ENCODE measurements at places on chromosomes 6 and 20. TPM values are rescaled to one million over a fixed set of nuclear protein-coding genes. Genes with fewer than 3 reads are reported as not detected.

PI3 gene
- total RNA-seq = not detected

MAP3K5 gene
- total RNA-seq = 35.6 TPM

ESR1 gene
- total RNA-seq = 2.1 TPM

C20orf204 gene
- 1.9 TPM for total RNA-seq

PTK6 gene
- 0.90 TPM for total RNA-seq

DYNLT1 gene
- 51.0 TPM for total RNA-seq

MAP1LC3A gene
- total RNA-seq = 62.4 TPM

ZSCAN23 gene
- 2.2 TPM for total RNA-seq

THBS2 gene
- total RNA-seq = 58.4 TPM

GATA5 gene
- total RNA-seq = not detected

DNA sequence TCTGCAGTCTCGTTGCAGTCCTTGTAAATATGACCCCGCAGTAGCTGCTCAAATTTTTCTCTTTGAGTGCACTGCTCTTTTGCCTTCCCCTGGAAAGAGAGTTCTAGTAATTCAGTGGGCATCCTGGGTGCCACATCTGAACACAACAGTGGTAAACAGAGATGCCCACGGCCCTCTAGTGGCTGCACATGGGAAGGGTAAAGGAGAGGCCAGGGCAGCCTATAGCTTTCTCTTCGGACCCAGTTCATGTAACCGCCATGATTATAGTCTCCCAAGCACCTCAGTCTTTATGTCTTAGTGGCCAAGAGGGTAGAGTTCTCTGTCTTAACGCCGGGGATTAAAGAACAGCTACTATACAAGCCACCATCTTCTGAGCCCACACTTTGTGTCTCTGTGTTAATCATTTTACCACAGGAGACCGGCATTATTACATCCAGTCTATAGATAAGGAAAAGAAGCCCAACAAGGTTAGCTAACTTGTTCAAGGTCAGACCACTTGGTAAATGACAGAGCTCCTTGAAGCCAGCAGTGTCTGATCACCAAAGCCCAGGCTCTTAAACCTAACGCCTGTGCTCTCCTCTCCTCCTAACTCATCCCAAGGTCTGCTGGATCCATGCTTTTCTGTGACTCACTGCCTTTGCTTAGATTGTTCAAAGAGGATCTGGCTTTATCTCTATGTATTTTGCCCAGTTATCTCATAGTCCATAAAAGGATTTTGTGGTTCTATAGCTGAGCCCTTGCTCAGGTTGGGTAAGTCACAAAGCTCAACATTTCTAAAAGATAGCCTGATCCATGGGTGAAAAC is 81.8 kb downstream of the ISM1 start:
- no peak for DNase-seq

- DNase-seq = no peak
Measured at GRCh38 chr20:47411161-47411560, 54.7 kb upstream of the ZMYND8 start.

- DNase-seq = no peak
Measured at GRCh38 chr20:10501402-10501801, 66.3 kb downstream of the SLX4IP start.

- DNase-seq = no peak
Measured at GRCh38 chr6:85037221-85037620, 272.8 kb upstream of the TBX18 start.

- peak; percentile 14 for DNase-seq
Measured at GRCh38 chr6:154156135-154156896, 117.3 kb downstream of the OPRM1 start.

- no peak for DNase-seq
Measured at GRCh38 chr6:161922631-161923119, 648.8 kb upstream of the AGPAT4 start.

- no peak for DNase-seq
Measured at GRCh38 chr6:52125139-52125538, 37.7 kb upstream of the PKHD1 start.

- DNase-seq = no peak
Measured at GRCh38 chr6:22119500-22119899, 177.3 kb downstream of the PRL start.

DNA sequence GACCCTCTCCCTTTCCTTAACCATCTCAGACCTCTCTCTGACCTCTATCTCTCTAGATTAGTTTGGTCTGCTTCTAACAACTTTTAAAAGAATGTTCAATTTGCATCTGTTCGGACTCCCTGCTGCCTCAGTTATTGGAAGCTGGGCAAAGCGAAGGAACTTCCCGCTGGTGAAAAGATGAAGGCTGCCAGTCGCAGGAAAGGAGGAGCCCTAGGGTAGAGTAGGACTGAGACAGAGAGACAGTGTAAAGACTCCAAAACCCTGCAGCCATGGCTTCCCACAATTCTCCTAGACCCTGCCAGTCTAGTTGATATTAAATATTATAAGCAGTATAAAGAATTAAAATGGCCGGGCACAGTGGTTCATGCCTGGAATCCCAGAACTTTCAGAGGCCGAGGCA is 581.8 kb downstream of the EPM2A start:
- no peak for DNase-seq

DNA sequence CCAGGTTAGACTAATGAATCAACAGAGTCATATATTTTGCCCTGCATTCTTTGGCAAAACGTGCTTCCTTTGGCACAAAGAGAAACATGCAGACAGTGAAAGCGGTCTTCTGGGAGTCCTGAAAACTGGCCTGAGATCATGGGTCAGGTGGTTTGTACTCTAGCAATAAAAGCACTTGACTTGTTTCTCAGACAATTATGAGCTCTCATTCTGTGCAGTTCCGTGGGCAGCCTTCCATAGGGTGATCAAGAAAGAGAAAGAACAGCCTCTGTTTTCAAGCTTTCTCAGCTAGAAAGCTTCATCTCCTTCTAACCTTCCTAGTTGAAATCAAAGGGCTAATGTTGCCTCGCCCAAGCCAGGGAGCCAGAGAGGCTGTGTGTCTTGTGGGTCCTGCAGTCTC is 62.7 kb upstream of the ISM1 start:
- DNase-seq = peak; percentile 14

DNA sequence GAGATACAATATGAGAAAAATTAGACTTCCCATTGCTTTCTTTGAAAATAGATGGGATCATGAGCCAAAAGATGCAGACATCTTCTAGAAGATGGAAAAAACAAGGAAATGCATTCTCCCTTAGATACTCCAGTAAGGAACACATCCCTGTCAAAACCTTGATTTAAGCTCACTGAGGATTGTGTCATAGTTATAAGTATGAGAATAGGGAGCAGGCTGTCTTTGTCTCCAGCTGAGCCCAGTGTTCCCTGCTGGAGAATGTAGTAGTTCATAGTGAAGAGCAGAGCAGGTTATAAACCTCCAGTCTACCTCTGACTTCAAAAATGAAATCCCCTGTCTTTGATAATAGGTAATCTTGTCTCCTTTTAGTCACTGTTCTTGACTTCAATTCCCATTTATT is 589.9 kb downstream of the PHF3 start:
- DNase-seq = no peak

GRCh38 chr6:44540881-44541280 is 153.4 kb downstream of the CDC5L start:
- DNase-seq = no peak

GRCh38 chr20:16575390-16576140 is 2.3 kb upstream of the KIF16B start:
- no peak for DNase-seq

DNA sequence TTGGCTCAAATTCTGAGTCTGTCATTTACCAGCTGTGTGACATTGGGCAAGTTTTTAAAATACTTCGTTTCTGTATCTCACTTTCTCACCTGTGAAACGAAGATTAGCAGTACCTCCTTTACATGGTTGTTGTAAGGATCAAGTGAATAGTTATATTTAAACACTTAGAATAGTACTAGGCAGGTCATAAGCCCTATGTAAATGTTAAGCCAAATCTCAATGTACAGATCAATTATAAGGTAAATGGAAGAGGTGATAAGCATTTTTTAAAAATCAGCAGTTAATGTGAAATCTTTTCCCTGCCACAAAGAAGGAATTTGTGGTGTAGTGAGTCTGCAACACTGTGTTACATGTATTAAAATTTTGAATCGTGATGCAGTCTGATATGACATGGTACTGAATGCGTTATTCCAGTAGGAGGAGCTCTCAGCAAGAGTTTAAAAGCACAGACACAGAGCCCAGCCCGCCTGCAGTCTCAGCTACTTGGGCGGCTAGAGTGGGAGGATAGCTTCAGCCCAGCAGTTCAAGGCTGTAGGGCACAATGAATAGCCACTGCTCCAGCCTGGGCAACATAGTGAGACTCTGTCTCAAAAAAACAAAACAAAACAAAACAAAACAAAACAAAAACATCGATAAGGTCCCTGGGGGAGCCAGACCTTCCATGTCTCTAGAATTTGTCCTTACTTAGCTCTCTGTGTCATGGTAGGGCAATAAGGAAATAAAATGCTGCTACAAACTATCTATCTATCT is 46.0 kb downstream of the GTF2H5 start:
- peak; percentile 66 for DNase-seq

- DNase-seq = no peak
Measured at GRCh38 chr20:63328026-63328700, 33.0 kb downstream of the CHRNA4 start.

DNA sequence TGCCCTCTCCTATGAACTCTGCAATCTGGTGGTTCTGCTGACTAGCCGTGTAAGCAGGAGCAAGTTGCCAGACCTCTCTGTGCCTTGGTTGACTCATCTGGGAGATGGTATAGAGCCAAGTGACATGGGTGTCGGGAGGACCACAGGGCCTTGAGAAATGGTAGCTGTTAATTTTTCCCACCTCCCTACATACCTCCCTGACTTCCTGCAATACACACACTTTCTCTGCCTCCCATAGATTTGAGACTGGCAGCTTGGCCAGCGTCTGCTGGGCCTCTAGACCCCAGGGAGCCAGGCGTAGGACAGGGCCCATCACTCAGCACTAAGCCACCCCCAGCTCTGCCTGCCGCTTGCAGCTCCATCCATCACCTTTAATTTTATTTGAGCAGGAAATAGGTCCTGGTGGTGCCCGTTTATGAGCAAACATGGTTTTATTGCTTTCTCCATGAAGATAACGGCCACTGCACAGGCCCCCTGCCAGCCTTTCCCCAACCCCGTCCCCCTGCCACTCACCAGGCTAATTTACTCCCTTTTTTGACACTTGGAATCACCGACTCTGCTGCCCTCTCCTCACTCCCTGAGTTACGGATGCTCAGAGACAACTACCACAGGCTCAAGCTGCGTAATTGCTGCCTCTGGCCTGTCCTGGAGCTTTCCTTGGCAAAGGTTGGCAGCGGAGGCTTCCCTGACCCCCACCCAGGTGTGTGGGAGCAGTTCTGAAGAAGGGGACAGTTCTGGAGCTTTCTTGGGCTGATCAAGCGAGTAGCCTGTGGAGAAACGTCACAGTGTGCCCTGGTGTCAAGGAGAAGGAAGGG is 11.1 kb downstream of the GLP1R start:
- no peak for DNase-seq

GRCh38 chr6:140225701-140226436 is 851.4 kb upstream of the CITED2 start:
- no peak for DNase-seq

GRCh38 chr20:46512943-46513844 is at the start of gene ZNF334:
Gene ZNF334, minus strand, starts transcription at chr20:46513559. Its CDS starts 1,457 bp downstream, at chr20:46512102.
- no peak for DNase-seq

- DNase-seq = no peak
Measured at GRCh38 chr6:72916298-72916697, 294.4 kb downstream of the KCNQ5 start.

DNA sequence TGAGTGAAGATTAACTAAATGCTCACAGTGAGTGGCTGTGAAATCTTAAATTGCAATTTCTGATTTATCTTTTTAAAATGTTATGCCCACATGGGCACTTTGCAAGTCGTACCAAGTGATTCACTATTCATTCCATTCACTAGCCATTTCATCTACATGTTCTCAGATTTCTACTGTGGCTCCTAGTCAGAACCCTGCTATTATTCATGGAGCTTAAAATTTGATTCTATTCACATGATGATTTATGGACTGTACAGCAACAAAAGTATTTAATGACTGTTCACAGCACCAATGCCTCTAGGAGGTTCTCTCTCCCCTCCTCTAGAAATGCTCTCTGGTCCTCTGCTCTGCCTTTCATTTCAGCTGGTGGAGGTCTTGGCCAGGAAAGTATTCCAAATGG is 133.5 kb upstream of the MAP3K7 start:
- DNase-seq = no peak
